ENCODE measurements at places on chromosomes 3 and 15.

DNA sequence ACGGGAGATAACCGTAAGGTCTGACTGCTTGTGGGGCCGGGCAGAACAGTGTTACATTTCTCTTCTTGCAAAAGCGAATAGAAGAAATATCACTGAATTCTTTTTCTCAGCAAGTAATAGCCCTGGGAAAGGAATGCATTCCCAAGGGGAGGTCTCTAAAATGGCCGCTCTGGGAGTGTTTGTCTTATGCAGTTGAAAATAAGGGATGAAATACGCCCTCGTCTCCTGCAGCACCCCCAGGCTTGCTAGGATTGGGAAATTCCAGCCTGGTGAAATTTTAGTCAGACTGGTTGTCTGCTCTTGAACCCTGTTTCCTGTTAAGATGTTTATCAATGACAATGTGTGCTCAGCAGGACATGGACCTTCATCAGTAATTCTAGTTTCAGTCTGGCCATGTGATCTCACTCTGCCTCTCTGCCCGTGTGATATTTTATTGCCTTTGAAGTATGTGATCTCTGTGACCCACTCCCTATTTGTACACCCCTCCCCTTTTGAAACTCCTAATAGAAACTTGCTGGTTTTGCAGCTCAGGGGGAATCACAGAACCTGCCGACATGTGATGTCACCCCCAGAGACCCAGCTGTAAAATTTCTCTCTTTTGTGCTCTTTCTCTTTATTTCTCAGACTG lies 715.6 kb downstream of the ROBO1 start:
- DNase-seq: peak; percentile 5

GRCh38 chr3:178562143-178562946 lies 26.1 kb downstream of the KCNMB2 start:
- peak; percentile 53 for DNase-seq

GRCh38 chr3:32321095-32321790 lies 70.4 kb upstream of the CMTM7 start:
- peak; percentile 56 for DNase-seq

DNA sequence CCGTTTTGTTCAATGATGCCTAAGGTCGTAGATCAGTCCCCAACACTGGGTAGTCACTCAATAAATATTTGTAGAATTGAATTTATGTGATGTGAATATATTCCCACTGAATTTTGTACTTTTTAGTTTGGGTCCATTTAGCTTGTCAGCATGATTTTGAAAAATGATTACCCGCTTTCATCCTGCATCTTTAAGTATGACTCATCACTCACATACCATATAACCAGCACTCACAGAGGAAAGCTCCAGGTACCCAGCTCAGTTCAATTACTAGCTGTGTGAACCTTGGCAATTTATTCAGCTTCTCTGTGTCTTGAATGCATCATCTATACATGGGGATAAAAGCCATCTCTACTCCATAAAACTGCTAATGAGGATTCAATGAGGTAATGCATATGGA lies 2.2 kb upstream of the MLF1 start:
- no peak for DNase-seq

DNA sequence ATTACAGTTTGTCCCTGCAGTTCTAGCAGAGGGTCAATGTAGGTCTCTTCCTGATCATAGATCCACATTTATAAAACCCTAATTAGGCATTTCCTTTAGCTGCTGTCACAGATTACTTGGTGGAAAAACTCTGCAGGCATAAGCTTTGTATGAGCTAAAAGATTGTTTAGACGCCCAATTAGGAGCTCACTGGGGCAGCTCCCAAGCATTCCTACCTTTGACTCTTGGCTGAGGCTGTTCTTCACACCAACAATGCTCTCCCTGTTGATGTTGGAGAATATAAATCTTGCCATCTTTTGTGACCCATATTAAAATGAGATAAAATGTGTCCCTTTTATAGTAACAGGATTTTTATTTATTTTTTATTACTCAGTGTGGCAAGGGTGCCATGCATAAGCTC lies 148.3 kb upstream of the TRIM42 start:
- no peak for DNase-seq

- DNase-seq: no peak
These were observed 251.0 kb upstream of the MCTP2 start for GRCh38 chr15:93980261-93980911.

DNA sequence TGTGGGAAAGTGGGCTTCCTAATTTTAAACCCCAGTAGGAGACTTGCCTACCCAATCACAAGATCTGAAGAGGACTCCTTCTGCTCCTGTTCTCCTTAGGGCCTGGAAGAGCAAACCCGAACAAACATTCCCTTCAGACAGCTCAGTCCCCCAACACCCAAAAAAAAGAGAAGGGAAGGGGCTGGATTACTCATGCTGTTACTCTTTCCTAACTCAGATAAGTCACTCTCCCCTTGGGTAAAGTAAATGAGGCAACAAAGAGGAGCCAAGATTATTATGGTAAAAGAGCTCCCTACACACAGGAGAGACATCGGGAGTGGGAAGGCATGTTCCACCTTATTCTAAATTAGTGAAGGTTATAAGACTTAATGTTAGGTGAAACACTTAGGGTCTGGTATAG lies 18.1 kb upstream of the LEKR1 start:
- DNase-seq: no peak

- DNase-seq: peak; percentile 35
These were observed 104.4 kb downstream of the THSD4 start for GRCh38 chr15:71219645-71220044.

GRCh38 chr3:33001889-33002288 lies 50.4 kb downstream of the CCR4 start:
- DNase-seq: no peak

DNA sequence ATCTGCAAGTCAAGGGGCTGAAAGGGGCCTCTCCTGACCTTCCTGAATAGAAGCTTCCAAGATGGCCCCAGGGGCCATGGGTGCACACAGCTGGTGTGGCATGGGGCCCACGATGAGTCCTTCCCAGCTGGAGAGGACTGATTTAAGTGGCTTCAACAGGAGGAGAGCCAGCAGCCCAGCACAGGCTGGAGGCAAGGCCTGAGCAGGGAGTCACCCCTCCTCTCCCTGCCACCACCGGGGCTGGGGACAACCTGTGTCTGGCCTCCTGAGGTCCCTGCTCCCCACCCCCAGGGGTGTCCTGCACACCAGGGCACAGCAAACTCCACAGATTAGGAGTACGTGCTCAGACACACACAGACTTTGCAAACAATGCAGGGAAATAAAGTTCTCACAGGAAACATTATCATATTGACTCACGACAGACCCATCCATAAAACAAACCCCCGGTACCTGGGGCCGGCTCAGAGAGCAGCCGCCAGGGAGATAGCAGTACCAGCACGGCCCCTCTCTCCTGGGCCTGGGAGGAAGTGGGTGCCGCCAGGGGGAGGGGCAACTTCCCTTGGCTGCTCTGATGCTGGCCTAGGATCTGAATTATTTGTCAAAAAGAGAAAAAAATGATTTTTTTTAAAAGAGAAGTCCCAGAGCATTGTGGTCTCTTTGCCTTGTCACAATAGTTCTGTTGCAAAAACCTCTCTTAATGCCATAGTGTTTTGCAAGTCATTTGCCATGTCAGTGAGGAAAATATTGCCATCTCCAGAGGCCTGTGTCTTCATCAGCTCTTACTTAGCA lies 21.9 kb upstream of the TSEN2 start:
- DNase-seq: no peak

GRCh38 chr3:101781166-101781565 lies 2.2 kb downstream of the NXPE3 start:
- no peak for DNase-seq

- peak; percentile 89 for DNase-seq
These were observed 1.4 kb upstream of the WNT5A start for GRCh38 chr3:55488398-55489055.

- peak; percentile 73 for DNase-seq
These were observed 78.8 kb downstream of the FBN1 start for GRCh38 chr15:48566668-48567067.

DNA sequence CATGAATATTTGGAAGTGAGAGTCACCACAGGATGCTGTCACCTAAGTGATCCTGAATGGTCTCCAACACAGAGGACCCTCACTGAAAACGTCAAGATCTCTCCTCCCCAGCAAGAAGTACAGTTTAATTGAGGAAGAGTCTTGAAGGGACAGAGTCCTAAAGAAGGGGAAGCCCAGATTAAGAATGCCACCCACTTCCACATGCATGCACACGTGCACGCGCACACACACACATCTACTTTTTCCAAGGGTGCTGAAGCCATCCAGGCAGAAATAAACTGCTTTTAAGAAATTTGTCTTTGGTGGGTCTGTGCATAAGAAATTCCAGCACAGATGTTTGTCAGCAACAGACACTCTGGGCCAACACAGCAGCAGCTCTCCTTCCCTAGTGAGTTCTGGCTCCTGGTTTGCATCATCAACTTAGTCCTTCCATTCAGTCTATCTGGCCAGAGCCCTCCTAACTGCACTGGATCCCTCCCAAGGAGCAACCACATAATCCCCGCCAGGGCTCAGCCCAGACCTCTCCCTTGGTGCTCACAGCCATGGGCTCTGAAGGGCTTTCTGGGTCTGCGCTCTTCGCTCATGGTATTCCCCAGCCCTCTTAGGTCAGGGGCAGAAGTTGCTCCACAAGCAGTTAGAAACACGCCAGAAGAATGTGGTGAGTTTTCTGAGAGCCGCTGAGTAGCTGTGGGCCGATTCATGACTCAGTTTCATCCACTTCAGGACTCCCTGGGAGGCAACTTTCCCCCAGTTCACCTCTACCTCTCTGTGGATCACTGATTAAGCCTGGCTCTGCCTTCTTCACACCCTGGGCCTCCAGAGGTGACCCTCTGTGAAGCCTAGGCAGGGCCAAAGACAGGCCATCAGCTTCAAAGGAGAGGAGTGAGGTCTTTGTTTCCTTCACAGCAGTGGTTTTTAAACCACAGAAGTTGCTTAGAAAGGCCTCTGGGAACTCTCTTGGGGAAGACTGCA lies 132.6 kb upstream of the LIPC start:
- DNase-seq: peak; percentile 81

DNA sequence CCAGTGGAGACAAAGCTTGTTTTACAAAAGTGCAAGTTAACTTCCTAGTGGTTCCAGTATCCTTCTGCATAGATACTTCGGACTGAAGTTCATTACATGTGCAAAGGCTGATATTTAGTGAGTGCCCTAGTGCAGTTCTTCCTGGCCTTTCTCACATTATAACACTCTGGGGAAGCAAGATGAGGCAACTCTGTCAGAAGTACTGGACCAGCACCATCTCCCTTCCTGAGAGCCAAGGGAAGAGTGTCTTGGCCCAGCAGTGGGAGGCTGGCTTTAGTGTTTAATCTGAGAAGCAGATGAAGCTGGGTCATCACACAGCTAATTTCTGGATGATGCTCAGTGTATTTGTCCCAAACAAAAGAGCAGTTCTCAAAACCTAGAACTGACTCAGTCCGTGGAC lies 397.7 kb downstream of the CACNA2D3 start:
- no peak for DNase-seq

DNA sequence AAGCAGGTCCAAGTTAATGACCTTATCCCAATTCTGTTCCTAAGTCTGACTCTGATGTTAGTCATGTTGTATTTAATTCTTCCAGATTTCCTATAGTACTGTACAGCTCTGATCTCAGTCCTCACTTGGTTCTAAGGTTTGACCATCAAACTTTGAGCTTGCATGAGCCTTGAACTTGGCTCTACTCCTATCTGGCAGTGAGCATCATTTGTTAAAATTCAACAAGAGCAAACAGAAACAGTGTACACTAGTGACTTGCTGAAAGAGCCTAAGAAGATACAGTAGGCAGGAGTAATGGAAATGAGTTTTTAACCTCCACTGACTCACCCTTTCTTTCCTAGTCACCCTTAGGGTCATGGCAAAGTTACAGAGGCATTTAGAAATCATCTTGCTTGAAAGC lies 451.1 kb upstream of the TPRG1 start:
- peak; percentile 10 for DNase-seq

GRCh38 chr3:15724446-15724845 lies 73.3 kb downstream of the ANKRD28 start:
- DNase-seq: no peak

DNA sequence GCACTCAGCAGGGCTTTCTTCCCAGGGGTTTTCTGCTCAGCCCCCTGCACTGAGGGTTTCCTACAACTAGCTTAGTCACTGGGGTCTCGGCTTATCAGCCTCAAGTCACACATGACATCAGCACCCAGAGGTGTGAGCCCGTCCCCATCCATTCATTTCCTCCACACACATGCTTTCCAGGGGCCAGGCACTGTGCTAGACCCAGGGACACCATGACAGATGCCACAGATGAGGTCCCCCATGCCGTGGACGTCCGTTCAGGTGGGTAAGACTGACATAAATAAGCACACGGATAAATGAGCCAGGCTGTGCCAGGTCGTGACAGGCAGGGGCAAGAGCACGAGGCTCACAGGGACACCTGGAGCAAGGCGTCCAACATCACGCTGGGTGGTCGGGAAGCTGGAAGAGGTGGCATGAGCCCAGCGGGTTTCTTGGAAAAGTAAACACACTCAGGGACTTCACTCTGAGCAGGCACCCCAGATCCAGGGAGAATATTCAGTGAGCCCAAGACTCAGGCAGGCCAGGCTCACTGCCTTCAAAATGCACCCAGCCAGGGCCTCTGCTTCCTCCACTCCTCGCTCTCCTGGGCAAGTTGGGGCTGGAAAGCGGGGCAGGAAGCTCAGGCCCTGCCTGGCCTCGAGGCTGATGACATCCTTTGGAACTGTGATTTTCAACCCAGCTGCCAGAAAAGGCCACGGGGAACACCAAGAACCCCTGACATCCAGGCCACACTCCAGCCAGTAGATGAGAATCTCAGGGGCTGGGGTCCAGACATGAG lies 139.3 kb downstream of the CHSY1 start:
- no peak for DNase-seq

DNA sequence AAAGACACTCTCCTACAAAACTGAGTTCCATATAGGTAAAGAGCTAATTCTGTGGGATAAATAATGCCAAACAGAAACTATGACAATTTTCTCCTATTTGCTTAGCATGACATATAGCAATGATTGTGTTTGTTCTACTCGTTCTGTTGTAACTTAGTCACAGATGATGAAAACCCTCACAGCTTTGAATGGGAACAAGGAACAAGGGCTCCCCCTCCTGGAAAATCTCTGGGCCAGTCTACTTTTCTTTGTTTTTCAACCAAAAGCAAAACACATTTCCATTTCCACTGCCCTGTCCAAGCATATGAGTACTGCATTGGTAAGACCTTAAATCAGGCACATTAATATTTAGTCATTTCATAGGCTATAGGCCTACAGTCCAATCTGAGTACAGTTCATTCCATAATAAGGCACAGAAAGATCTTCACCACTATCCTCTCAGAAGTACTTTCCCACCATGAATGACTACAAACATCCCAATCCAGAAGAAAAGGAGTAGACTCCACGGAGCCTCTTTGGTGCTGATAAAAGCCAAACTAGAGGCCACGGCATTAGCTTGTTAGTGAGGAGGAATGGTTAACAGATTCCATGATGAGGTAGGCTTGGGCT lies 67.1 kb downstream of the ATP8B4 start:
- DNase-seq: peak; percentile 83

GRCh38 chr3:106345353-106346027 lies 476.7 kb upstream of the CBLB start:
- DNase-seq: peak; percentile 97

All from astrocyte of the spinal cord (primary cell).